ENCODE measurements at places on chromosomes 3 and 15.

GRCh38 chr3:133271042-133271441 is 128.8 kb upstream of the BFSP2 start:
- H3K36me3 ChIP-seq = no peaks in the 10 kb centered on the region
- H3K27me3 ChIP-seq = no peaks in the 10 kb centered on the region
- H3K4me1 ChIP-seq = no peaks in the 10 kb centered on the region
- H3K4me3 ChIP-seq = no peak overlapping the region
- DNase-seq = no peak

DNA sequence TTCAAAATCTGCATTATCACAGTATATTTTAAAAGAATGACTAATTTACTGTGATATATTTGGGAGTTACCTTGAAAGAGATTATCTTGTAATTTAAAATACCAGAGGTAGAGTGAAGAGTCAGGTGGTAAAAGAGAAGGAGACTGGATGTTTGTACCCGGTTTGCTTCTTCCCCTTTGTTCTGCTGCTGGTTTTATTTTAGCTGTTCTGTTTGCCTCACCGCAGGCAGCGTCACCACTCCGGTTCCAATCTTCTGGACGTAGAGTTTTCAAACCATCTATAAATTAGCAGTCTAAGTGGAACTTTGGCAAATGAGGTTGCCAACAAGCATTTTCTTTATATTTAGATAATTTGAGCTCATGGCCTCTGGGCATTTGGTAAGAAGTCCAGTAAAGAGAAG is 38.2 kb downstream of the PPARG start:
- H3K27me3 ChIP-seq = no peaks in the 10 kb centered on the region
- no peaks in the 10 kb centered on the region for H3K36me3 ChIP-seq
- no peak for DNase-seq
- H3K4me1 ChIP-seq = no peaks in the 10 kb centered on the region
- no peak overlapping the region for H3K27ac ChIP-seq
- H3K4me3 ChIP-seq = no peak overlapping the region

- H3K27ac ChIP-seq = no peak overlapping the region
- DNase-seq = no peak
- H3K4me3 ChIP-seq = no peak overlapping the region
- no peaks in the 10 kb centered on the region for H3K36me3 ChIP-seq
Measured at GRCh38 chr15:78369161-78369560, 29.0 kb downstream of the CRABP1 start.

- H3K4me1 ChIP-seq = no peaks in the 10 kb centered on the region
- H3K36me3 ChIP-seq = peaks cover 4% of the 10 kb centered on the region
- DNase-seq = no peak
- H3K4me3 ChIP-seq = no peak overlapping the region
Measured at GRCh38 chr3:17456046-17456445, 286.4 kb downstream of the TBC1D5 start.
